ENCODE measurements at places on chromosomes 16 and 17.

GRCh38 chr17:5254903-5255521, 20.4 kb upstream of the SCIMP start:
- no peak for DNase-seq

DNA sequence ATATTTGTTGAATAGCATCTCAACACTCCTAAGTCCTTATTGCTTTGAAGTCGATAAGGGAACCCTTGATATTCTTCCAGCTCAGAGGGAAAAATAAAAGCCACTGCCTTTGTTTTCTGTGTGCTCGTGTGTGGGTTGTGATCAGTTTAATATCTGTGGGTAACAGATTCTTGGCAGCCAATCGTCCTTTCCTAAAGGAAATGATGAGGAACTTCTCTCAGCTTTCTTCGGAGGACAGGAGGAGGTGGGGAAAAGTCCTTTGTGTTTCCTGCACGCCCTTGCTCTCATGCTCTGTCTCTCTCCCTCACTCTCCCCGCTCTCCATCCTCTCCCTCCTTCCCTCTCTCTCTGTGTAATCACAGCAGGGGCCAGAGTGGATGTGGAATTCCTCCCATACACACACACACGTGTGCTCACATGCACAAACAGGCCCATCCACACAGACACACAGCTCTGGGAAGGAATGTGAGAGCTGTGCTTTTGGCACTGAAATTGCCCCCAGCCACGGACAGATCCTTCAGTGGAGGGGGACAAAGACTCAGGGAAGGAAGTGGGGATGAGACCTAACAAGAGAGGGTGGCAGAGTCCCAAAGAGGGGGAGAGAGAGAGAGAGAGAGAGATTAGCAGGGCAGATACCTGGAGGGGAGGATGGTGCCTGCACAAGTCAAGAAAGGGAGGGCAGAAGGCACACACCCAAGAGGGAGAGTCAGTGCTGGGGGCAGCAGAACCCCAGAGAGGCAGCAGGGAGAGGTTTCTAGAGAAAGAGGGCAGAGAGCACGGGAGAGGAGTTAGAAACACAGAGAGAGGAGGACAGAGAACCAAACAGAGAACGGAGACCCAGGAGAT, 83.5 kb upstream of the PLCG2 start:
- no peak for DNase-seq

GRCh38 chr17:42329025-42329976, 41.0 kb downstream of the STAT5A start:
- no peak for DNase-seq

- no peak for DNase-seq
These were observed 663 bp downstream of the PRR35 start for GRCh38 chr16:560701-561412.

GRCh38 chr16:85570213-85570734, 42.8 kb upstream of the GSE1 start:
- DNase-seq = no peak

- no peak for DNase-seq
These were observed 49.3 kb upstream of the BCO1 start for GRCh38 chr16:81189100-81189664.

GRCh38 chr17:57424777-57425188, 168.5 kb downstream of the MSI2 start:
- DNase-seq = no peak

GRCh38 chr17:51765282-51766135, 393.0 kb downstream of the CA10 start:
- peak; percentile 18 for DNase-seq

- DNase-seq = no peak
These were observed 14.7 kb downstream of the TNS4 start for GRCh38 chr17:40486522-40487370.

DNA sequence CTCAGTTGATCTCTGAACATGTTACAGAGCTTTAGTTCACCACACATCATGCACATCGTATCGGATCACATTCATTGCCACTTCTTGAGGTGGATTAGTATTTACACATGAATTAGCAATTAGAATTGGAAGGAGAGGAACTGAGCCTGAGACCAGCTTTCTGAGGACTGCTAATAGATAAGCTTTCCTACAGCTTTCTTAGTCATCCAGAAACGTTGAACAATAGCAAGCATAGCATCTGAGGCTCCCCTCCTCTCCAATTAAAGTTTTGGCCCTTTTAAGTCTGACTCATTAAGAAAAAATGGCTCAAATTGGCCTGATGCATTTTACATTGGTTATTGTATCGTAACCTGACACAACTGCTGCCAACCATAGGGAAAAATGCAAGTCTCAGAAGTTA, 1130.4 kb downstream of the CDH8 start:
- DNase-seq = no peak

DNA sequence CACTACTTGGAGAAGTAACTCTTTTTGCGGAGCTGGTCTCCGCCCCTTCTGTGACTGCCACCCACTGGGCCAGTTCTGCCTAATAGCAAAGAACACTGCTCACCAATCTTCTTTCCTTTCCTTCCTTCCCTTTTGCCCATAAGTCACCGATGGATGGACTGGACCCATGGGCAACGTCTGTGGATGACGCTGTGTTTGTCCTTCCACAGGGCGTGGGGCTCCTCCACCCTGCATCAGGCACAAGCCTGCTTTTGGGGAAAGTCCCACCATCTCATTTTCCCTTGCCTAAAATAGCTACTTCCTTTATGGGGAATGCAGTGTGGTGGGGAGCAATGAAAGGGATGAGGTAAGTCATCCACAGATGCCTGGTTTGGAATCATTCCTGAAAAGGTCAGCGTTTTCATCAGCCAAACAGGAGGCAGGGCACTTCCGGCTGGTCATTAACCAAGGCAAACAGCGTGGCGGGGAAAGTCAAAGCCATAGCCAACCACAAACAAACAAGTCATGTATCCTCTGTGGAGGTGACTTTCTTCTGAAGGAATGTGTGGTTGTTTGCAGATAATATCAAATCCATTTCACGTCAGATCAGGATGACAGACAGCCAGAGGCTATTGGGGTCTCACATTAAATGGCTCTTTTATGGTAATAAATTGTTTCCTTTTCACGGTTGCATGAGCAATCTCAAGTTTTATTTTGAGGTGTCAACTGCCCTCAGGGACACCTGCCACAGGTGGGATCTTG, 30.7 kb upstream of the MED9 start:
- DNase-seq = no peak

GRCh38 chr16:82432261-82432660, 194.5 kb upstream of the CDH13 start:
- no peak for DNase-seq

DNA sequence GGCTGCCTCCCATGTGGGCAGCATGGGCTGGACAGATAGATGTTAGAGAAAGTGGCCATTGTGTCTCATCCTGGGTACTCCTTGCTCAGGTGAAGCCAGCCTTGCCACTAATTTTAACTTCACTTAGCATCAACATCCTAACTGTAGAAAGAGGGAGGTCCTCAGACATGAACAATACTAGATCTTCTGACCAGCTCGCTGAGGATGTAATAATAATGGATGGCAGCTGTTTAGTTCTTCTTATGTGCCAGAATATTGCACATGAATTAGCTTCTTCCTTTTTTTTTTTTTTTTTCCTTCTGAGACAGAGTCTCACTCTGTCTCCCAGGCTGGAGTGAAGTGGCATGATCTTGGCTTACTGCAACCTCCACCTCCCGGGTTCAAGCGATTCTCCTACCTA, 232.4 kb downstream of the CCDC182 start:
- DNase-seq = no peak

GRCh38 chr16:24825696-24826095, 20.1 kb upstream of the SLC5A11 start:
- no peak for DNase-seq

DNA sequence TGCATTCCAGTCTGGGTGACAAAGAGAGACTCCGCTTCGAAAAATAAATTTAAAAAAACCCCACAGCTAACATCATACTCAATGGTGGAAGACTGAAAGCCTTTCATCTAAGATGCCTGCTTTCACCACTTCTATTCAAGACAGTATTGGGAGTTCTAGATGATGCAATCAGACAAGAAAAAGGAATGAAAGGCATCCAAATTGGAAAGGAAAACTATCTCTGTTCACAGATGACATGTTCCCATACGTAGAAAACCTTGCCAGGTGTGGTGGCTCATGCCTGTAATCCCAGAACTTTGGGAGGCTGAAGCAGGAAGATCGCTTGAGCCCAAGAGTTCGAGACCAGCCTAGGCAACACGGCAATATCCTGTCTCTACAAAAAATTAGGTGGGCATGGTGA, 31.1 kb downstream of the RANBP10 start:
- DNase-seq = no peak

DNA sequence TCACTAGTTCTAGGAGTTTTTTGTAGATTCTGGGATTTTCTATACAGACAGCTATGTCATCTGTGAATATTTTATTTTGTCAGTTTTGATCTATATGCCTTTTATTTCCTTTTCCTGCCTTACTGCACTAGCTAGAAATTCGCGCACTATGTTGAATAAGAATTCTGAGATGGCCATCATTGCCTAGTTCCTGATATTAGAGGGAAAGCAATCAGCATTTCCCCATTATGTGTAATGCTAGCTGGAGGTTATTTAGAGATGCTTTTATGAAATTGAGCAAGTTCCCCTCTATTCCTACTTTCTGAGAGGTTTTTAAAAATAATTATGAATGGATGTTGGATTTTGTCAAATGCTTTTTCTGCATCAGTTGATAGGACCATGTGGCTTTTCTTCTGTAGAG, 23.8 kb downstream of the MPRIP start:
- no peak for DNase-seq

DNA sequence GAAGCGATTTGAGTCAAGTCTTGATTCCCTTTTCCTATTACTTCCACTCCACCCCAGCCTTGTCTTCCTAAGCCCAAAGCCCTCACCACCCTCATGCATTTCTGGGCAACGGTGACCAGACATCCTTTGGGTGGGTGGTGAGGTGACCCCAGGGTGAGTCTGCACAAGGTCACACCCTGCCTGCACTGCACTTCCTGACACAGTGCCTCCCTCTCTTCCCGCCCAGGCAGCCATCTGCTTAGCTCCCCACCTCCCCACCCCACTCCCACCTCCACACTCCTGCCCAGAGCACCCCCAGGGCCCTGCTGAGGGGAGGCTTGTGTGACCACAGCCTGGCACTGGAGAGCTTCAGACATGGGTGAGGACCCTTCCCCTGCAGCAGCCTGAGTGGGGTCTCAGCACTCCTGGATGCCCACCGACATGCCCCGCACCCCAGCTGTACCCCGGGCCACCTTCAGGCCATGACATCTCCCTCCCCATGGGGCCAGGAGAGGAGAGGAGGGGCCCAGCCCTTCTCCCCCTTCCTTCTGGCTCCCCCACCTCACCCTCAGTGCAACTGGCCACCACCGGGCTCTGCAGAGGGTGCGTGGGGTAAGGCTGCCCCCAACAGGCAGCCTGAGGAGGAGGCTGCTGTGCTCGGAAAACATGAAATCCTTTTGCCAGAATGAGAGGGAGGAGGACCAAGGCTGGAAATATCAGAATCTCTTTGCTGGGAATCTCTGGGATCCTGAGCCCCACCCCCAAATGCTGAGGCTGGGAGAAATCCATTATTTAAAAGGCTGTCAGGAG, 68.6 kb downstream of the CCT6B start:
- DNase-seq = no peak

GRCh38 chr16:27677263-27677662, 127.3 kb downstream of the KATNIP start:
- no peak for DNase-seq

- DNase-seq = no peak
These were observed 5.0 kb downstream of the PAM16 start for GRCh38 chr16:4345836-4346781.

DNA sequence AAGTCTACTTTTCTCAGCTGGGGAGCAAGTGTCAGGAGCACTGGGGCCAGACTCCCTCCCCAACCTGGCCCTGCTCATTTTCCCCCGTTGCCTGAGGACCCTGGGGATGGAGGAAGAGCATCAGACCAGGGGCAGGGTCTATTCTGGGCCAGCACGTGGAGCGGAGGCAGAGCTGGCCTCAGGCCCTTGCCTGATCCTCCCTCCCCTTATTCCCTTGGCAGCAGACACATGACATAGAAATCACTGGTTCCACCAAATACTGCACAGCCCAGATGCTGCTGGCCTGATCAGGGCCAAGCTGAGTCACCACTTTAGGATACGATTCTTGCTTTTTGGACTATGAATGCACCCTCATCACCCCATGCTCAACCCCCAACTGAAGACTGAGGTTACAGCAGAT, 15.8 kb upstream of the AGRP start:
- no peak for DNase-seq

GRCh38 chr16:26709175-26709574, 357.6 kb upstream of the C16orf82 start:
- no peak for DNase-seq

DNA sequence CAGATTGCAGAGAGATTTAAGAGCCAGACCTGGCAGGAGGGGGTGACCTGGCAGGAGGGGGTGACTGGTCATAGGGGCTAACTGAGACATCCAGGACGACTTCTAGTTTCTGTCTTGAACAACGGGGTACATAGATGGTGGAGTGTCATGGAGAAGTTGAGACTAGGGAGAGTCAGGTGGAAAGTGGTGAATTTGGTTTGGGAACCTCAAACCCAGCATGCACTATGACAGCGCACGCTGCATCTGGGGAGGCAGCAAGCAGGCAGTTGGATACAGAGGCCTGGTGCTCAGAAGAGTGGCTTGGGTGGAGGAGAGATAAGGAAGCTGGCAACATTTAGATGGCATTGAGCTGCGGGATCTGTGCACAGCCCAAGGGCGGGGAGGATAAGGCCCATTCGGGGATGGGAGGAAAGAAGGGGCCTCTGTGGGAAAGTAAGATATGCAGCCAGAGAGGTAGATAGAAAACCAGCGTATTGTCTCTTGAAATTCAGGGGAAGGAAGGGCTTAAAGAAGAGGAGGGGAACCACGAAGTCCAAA, 4.5 kb downstream of the RIPOR1 start:
- no peak for DNase-seq

GRCh38 chr17:79005063-79005861, 4.3 kb downstream of the CANT1 start:
- peak; percentile 81 for DNase-seq

DNA sequence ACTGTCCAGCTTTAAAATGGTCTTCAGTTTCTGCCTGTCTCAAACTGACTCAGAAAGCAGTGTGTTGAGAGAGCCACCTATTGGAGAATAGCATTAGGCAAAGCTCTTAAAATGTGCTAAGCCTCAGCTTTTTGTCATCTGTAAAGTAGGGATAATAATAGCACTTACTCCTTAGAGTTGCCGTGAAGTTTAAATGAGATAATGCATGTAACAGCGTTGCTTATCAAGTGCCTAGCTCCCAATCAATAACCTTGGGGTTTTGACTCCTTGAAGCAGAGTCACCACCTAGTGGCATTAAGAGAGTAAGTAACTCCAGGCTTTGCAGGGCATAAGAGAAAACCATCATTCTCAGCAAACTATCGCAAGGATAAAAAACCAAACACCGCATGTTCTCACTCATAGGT, 163.3 kb downstream of the HS3ST2 start:
- DNase-seq = no peak

- DNase-seq = no peak
These were observed 51.7 kb downstream of the PLXDC1 start for GRCh38 chr17:39099663-39100286.

Measured in cerebellar nuclear complex (tissue), 1 donor.